ENCODE measurements at places on chromosomes 12 and 14.
A peak's percentile ranks its signal among the peaks of the same experiment; 100 is the strongest.

DNA sequence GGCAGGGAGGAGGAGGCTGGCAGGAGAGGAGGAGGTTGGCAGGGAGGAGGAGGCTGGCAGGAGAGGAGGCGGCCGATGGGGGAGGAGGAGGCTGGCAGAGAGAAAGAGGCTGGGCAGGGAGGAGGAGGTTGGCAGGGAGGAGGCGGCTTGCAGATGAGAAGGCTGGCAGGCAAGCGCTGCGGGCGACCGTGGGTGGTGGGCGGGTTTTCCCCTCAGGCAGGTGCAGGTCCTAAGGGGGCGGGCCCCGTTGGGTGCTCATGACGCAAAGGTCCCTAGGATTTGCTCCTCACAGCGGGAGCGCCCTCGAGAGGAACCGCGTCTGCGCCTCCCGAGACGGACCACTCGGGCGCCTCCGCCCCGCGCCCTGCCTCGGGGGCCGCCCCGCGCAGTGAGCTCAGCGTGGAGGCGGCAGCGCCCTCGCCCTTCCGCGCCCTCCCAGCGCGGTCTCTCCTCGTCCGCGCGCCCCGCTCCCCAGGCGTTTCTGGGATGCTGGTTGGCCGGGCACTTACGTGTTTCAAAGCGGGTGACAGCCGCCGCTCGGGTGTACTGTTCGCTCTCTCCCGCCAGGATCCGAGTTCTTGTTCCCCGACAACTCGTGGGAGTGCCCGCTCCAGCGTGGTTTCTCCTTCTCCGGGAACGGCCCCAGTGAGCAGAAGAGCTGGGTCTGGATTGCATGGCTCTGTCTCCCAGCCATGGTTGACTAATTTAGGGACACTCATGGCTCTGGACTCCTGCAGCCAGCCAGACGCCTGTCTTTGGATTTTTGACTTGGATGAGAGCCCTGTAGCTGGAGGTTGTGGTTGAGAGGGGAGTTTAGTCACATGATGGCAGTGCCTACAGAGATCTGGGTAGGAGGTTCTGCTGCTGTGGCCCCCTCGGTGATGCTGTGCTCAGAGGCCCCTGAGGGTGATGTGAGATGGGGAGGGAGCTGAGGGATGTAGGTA lies 64.1 kb upstream of the PPP4R3A start:
- peak; percentile 80 for DNase-seq

DNA sequence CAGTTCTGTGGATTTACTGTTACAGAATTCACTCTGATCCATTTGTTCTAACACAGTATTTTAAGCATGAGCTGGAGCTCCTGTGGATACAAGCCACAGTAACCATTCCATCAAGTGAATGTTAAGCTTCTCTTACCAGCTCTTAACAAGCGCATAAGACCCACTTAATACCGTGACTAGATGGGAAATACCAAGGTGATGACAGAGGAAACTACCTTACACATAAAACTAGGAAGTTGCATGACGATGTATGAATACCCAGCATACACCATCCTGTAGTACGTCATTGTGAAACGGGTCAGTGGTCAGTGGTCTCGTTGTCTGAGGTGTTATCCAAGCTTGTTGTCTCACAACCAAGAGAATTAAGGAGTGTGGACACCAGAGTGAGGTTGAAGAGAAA lies 2.0 kb upstream of the GALC start:
- DNase-seq: no peak

- DNase-seq: no peak
These were observed 76.0 kb downstream of the RFLNA start for GRCh38 chr12:124370851-124371250.

DNA sequence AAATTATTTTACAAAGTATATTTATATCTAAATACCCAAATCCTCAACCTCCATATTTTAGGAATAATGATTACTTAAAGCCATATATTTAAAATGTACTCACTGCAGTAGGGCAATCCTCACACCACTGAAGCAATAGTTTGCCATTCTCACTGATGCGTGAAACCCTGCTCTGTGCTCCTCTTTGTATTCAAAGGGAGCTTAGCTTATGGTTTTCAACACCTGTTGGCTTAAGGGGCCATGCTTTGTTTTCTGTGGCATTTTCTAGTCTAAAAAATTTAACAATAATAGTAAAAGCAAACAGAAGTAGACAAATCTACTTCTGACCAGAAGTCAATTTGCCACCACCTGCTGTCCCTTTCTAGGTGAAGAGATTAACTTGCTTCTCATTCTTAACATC lies 294.6 kb downstream of the FLRT2 start:
- DNase-seq: no peak

DNA sequence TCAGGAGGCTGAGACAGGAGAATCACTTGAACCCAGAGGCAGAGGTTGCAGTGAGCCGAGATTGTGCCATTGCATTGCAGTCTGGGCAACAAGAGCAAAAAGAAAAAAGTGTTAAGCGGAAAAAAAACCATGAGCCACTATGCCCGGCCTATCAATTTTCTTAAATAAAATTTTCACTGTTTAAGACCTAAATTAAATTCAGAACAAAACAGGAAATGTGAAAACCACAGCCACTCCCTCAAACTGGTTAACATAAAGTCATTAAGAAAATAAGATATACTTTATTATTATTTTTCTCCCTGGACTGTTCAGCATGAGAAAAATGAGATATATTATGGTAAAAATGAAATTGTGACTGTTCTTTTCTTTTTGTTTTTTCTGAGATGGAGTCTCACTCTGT lies 44.6 kb upstream of the GCH1 start:
- no peak for DNase-seq

- DNase-seq: peak; percentile 47
These were observed 783 bp downstream of the CORO1C start for GRCh38 chr12:108730365-108731104.

GRCh38 chr12:62263966-62264365 lies 3.8 kb downstream of the USP15 start:
- DNase-seq: no peak

DNA sequence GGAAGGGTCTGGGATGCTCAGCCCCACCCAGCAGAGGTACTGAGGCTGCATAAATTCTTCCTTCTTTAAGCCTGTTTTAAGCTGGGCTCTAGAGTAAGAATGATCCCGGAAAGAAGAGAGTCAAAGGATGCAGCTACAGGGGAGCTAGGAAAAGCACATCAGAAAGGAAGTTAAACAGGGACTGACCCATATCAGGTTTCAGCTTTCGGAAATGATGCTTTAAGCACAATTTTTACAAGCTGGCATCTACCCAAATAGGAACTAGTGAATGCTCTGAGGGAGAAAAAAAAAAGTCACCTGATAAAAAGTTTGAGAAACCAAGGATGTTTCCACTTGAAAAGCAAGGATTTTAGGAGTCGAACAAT lies 22.0 kb downstream of the TSPAN8 start:
- no peak for DNase-seq

DNA sequence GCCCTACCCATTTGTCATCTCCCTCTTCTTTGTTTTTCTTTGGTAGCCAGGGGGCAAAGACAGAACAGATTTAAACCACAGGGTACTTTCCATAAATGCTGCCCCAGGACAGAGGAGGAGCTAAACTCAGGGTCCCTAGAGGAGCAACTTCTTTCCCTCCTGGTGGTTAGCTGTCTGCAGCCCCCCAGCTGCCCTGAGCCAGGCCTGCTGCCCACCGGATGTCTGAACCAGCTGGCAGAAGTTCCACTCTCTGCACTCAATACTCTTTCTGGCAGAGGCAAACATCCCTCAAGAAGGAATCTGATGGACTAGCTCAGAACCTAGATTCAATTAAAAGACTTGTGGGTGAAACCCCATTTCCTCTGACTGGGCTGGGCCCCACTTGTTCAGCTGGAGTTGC lies 10.7 kb downstream of the VDR start:
- DNase-seq: no peak

DNA sequence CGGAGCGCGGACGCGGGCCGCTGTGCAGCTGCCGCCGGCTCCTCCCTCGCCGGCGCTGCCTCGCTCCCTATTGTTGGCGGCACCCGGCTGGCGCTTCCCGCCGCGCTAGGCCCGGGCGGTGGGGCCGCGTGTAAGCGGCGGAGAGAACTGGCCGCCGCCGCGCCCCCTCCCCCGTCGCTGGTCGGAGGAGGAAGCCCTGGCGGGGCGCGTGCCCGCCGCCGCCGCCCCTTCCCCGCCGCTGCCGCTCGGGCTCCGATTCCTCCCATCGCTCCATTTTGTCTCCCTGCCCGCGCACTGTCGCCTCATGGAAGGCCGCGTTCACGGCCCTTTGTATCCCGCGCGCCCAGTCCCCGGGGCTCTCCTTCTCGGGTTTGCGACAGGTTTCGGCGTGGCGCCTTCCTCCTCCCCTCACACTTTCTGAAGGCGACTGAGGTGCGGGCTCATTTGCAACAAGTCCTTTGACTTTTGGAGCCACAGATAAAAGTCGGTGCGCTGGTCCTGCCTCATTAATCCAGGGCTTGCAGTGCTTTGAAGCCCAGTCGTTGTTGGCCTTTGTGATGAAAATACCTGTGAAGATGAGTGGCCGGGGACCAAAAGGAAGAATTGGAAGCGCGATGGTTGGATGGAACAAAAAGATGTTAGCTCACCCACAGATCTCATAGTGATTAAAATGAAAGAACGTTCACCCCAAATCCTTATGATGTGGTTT lies 707 bp downstream of the CPSF6 start:
- DNase-seq: peak; percentile 15

GRCh38 chr12:109982210-109982609 lies 14.0 kb downstream of the GIT2 start:
- DNase-seq: no peak

DNA sequence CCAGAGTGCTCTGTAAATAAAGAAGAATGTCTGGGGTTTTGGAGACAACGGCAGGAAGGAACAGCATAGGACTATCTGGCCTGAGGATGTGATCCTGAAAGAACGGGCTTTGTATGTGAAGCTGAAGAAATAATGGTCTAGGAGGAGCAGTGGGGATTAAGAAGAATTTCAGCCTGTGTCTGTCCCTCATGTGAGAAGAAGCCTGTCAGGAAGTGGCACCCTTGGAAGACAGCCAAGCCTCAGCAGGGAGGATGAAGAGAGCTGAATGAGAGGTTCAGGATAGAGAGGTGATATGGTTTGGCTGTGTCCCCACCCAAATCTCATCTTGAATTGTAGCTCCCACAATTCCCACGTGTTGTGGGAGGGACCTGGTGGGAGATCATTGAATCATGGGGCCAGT lies 56.9 kb upstream of the TCL1A start:
- no peak for DNase-seq
